ENCODE measurements at places on chromosomes 12 and 14.
A peak's percentile ranks its signal among the peaks of the same experiment; 100 is the strongest.

GRCh38 chr12:92123780-92124688 lies 21.6 kb downstream of the BTG1 start:
- no peak for DNase-seq

DNA sequence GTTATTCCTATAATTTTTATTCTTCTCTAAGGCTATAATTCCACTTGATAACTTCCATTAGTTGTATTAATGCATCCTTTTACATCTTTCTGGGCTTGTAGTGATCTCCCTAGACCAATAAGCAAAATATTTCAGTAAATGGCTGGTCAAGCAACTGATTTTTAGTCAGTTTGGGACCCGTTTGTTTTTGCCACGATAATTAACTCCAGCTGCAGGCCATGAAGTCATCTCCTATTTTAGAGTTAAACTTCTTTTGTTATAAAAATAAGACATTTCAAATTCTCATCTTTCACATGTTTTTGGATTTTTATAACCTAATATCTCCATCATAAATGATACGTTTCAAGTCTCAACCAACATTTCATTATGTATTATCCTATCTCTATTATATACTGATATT lies 49.4 kb downstream of the MAGOHB start:
- DNase-seq: peak; percentile 1

DNA sequence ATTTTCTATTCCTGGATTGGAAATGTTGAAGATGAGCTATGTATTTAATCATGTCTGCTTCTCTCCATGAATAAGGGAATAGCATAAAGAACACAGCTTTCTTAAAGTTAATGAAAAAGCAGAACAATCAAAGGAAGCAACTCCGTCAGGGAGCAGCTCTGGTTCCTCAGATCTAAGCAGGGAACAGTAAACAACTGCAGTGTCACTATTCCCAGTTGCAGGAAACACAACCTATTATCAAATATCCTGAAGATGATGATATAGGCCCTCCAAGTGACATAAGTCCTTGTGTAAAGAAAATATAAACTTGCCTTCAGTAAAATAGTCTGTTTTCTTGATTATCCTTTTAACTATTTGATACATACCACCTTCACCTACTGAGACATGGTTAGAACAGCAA lies 228.1 kb downstream of the KCNC2 start:
- DNase-seq: no peak

DNA sequence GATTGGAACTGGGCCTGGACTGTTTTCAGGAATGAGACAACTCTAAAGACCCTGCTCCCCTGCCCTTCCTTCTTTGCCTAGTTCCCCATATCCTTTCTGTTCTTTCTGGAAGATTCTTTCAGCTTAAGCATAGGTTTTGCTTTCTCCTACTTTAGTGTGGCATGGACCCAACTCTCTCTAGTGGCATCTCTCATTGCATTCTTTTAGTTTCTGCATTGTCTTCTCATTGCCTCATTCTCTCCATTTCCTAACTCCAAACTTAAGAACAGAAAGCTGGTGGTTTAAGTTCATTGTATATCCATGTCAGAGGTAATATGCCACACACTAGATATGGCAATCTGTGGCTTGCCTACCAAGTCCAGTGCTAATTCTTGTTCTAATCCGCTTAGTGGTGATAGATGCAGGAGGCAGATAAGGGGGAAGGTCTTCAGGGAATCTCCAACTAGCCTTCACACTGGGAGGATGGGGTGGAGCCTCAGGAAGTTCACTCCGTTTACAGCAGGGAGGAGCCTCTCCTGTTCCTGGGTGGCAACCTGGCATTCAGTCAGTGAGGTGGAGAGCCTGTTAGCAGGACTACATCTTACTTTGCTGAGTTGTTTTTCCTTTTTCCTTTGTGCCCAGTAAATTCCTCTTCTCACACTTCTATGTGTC lies 165.1 kb upstream of the LMNTD1 start:
- no peak for DNase-seq

- DNase-seq: no peak
These were observed 20.0 kb upstream of the APPL2 start for GRCh38 chr12:105256011-105256410.

- DNase-seq: no peak
These were observed 5.6 kb upstream of the ERBB3 start for GRCh38 chr12:56074396-56074795.

GRCh38 chr12:104870797-104871196 lies 87.3 kb downstream of the SLC41A2 start:
- DNase-seq: no peak

- DNase-seq: no peak
These were observed 34.3 kb downstream of the TBC1D15 start for GRCh38 chr12:71873821-71874220.

- DNase-seq: no peak
These were observed 132.6 kb downstream of the SLC38A6 start for GRCh38 chr14:61113561-61114225.

GRCh38 chr12:61254225-61254624 lies 1006.0 kb upstream of the USP15 start:
- no peak for DNase-seq

GRCh38 chr12:95995238-95996031 lies 709 bp downstream of the HAL start:
- no peak for DNase-seq

- no peak for DNase-seq
These were observed 53.7 kb downstream of the EFCAB11 start for GRCh38 chr14:89900802-89901201.

DNA sequence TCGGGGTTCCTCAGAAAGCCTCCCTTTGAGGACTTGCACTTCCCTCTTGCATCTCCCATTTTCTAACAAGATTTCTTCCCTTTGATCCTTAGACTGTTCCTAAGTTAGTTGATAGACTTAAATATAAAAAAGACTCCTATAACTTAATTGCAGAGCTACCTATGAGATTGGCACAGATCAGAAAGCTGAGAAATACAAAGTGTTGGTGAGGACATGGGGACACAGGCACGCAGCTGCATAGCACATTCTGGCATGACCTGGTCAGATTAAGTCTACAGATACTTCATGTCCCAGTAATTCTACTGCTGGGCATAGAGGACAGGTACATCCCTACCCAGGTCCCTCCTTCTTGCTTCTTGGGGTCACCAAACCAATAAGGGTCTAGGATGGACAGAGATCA lies 141.7 kb upstream of the LHX5 start:
- no peak for DNase-seq

DNA sequence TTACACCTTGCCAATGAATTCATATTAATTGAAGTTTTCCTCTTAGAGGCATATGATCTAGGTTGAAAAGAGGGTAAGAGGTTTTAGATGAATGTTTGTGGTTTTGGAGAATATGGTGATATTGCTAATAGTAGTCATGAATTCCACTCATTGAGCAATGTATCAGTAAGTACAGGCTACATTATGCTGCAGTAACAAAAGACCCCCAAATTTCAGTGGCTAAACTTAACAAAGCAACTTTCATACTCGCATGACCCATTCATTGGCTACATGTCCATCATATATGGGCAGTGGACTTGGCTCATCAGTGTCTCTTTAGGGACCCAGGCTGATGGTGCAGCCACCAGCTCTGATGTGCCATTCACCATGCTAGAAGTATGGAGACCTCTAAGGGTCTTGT lies 196.6 kb upstream of the MYL2 start:
- DNase-seq: no peak

Data from GM04503 (cell line).